Urinary bladder (tissue), 4 donors: ENCODE measurements at places on chromosomes 7 and 10. TPM values are rescaled to one million over a fixed set of nuclear protein-coding genes. Genes with fewer than 3 reads are reported as not detected.
A peak's percentile ranks its signal among the peaks of the same experiment; 100 is the strongest.

DNA sequence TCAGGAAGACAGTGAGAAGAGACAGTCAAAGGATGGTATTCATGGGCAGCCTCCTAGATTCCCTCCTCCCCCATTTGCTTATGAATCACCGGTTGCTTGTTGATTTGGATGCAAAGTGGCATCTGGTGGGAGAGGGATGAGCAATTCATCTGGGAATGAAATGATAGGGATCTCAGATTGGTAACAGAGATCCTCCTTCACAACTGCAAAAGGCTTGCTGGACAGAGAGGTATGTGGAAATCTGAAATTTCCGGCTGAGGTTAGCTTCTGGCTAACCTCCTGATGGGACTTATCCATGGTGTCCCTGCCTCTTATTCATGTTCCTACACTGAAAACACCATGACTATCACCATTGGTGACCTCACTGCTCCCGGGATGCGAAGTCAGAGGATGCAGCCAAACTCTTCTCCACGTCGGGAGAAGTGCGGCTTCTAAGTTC lies 48.4 kb upstream of the PODXL start:
- DNase-seq, result no peak

DNA sequence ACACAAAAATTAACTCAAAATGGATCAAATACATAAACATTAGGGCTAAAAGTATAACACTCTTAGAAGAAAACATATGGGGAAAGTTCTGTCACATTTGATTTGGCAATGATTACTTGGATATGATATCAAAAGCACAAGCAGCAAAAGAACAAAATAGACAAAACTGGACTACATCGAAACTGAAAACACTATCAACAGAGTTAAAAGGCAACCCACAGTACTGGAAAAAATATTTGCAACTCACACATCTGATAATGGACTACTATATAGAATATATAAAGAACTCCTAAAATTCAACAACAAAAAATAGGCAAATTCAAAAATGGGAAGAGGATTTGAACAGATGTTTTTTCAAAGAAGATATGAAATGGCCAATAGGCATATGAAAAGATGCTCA lies 51.0 kb downstream of the COA1 start:
- no peak for DNase-seq

- no peak for DNase-seq
These were observed 390.6 kb downstream of the SDK1 start for GRCh38 chr7:3691478-3692158.

GRCh38 chr7:131131746-131132431 lies 195.8 kb upstream of the MKLN1 start:
- no peak for DNase-seq

- no peak for DNase-seq
These were observed 284.9 kb downstream of the FGFR2 start for GRCh38 chr10:121313119-121313875.

- DNase-seq, result no peak
These were observed 2.1 kb downstream of the CPED1 start for GRCh38 chr7:120990468-120991118.

GRCh38 chr7:129741743-129742213 lies 130.3 kb downstream of the NRF1 start:
- DNase-seq, result no peak

- no peak for DNase-seq
These were observed 20.0 kb upstream of the TNS3 start for GRCh38 chr7:47601881-47602249.

DNA sequence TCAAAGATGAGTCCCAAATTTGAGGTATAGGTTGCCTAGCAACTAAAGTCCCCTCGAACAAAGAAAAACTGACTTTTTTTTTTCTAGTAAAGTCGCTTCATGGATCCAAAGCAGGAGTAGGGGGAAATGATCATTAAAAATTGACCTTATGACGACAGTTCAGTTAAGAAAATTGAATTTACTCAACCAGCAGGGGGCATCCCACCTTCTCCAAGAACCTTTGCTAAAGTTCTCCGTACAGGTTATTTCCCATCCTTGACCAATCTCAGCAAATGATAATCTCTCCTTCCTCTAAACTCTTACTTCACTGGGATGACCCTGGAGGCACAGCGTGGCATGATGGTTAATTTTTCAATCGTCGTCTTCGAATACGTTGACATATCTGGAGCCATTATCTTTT lies 228.3 kb downstream of the CALN1 start:
- DNase-seq, result no peak

GRCh38 chr7:85882335-85882734 lies 695.5 kb upstream of the SEMA3D start:
- no peak for DNase-seq

DNA sequence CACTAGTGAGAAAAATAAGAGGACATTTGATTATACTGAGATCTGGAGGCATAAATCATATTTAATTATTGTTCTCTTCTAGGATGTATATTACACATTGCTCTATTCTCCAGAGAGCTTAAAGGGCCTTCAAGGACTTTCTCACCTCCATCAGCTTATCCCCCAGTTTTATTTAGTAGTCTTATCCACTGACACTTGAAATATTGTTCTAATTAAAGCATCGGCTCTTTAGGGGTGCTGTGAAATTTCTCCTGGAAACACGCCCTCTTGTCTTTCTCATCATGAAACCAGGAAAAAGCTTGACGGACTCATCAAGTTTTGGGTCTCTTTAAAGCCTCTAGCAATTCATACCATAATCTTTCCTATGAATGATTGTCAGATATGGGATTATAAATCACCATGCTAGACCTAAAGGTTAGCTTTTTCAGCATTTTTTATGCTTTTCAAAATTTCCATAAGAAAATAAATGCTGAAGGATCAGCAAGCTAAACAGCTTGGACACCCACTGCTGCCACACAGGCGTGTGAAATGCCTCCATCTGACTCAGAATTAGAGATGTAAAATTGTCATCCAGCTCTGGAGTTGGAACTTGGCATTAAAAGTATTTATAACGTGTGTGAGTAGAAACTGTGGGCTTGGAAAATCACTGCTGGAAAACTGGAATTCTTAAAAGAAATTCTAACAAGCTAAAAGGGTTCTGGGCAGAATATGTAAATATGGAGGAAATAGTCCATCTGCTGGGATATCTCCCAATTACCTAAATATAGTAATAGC lies 216.3 kb downstream of the CHRM2 start:
- no peak for DNase-seq

GRCh38 chr10:17749890-17750289 lies 2.1 kb upstream of the TMEM236 start:
- DNase-seq, result no peak

GRCh38 chr7:77353407-77353721 lies 62.8 kb downstream of the GSAP start:
- no peak for DNase-seq

DNA sequence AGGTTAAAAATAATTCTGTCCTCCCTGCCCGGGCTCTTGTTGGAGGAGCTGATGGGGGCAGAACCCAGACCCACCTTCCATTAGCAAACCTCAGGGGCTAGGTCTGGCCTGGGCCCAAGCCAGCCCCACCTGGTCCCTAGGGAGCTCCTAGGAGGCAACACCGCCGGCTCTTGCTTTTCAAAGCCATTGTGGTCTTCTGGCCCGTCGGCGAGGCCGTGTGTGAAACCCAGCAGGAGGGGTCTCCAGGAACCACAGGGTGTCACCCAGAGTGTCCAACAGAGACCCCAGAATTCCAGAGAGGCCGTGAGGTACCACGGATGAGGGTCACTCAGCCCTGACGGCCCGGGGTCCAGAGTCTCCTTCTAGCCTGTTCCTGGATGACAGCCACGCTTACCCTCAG lies 16.6 kb upstream of the PDGFA start:
- no peak for DNase-seq

DNA sequence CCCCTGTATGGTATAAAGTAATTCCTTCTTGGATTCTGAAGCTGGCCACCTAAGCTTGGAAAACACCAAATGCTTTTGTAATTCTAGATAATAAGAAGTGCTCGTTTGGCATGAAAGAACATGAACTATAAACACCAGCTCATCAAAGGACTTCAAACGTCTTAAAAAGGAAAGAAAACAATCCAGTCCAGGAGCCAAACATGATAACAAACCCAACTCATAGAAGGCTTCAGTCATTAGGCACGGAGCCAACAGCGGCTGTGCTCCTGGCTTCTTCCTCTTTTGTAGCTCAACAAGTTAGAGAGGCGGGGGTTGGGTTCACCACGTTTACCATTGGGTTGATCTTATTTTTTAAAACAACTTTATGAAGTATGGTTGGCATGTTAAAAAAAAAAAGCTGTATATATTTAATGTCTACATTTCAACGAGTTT lies 56.4 kb upstream of the ECHDC3 start:
- DNase-seq, result peak; percentile 74

DNA sequence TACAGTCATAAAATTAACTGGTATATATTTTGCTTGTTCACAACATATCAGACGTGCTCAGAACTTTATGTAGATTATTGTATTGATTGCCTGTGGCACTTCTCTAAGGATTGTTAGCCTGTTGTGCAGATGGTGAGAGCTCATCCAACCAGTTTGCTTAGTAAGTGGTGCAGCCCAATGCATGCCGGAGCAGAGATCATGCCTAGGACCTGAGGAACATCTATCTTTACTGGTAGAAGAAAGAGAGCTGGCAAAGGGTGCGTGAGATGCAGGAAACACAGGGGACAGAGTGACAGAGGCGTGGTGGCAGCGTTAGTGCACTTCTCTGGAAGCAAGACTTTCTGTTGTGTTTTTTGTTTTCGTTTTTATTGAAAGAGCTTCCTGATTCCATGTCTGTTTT lies 35.9 kb downstream of the CCM2 start:
- no peak for DNase-seq

- DNase-seq, result no peak
These were observed 51.3 kb downstream of the NEURL1 start for GRCh38 chr10:103544657-103545310.

DNA sequence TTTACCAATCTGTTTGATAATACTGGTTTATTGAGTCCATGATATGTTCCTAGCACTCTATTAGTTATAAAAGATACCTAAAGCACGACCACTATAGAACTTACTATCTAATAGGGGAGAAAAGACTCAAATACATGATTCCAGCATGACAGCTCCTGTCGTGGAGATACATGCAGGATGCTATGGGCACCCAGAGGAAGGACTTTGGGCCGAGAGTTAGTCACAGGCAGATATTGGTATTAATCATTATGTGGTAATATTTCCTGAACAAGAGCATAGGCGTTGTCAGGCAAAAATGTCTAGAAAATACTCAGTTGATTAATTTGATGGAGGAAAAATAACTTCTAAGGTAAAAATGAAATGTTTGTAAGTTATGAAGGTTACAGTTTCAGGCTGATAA lies 31.8 kb downstream of the CNNM2 start:
- no peak for DNase-seq

DNA sequence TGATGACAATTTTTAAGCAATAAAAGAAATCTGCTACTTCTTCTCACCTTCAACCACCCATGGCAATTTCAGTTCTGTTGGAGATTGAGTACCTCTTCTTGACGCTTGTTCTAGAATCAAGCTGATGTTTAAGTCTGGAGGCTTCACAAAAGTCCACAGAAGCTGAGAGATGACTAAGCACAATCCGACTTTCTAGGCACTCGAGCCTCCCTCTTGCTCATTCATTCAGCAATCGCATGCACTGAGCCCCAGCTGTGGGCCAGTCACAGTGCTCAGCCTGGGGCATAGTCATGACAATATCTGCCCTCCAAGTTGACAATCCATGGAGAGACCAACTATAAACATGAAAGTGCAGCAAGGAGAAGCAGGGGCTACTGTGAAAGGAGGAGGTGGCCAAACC lies 103.2 kb downstream of the IPMK start:
- no peak for DNase-seq

DNA sequence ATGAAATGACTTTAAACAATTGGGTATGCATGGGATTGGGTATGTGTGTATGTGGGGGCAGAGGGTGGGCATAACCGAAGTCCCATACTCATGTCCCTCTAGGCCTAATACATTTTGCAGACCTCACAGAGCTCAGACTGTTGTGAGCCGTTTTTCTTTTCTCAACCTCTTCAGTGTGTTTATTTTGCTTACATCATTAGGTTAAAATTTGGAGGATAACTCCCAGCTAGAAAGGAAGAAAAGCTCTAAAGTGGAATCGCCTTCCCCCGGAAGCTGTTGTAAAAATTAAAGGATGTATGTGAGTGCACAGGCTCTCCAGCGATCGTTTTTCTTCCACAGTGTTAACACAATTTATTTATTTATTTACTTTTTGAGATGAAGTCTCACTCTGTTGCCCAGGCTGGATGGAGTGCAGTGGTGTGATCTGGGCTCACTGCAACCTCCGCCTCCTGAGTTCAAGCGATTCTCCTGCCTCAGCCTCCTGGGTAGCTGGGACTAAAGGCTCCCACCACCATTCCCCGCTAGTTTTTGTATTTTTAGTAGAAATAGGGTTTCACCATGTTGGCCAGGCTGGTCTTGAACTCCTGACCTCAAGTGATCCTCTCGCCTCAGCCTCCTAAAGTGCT lies 1.5 kb upstream of the H2AZ2 start:
- no peak for DNase-seq

DNA sequence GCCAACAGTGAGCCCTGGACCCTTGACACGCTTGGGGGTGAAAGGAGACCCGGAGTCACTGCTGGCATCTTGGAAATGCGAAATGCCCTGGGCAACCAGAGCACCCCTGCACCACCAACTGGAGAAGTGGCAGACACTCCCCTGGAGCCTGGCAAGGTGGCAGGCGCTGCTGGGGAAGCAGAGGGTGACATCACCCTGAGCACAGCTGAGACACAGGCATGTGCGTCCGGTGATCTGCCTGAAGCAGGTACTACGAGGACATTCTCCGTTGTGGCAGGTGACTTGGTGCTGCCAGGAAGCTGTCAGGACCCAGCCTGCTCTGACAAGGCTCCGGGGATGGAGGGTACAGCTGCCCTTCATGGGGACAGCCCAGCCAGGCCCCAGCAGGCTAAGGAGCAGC lies 98.5 kb downstream of the TACC2 start:
- no peak for DNase-seq

DNA sequence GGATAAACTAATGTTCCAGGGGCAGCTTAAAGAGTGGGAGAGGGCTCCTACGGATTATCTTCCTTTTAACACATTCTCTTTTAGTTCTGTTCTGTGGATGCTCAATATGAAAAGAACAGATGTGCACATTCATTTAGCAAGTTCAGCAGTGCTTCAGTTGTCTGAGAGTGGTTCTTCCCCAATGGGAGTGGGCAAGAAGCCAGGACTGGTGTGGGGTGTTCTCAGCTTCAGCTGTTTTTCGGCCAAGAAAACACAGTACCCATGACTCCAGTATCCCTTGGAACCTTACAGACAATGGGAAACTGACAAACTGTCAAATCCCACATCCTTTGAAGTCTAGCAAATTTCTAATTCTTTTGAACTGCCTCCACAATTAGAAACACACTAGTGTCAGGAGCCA lies 71.5 kb upstream of the LRRC17 start:
- DNase-seq, result peak; percentile 29

GRCh38 chr10:97444212-97444611 lies 1.6 kb downstream of the EXOSC1 start:
- DNase-seq, result no peak

GRCh38 chr7:25780904-25781303 lies 371.1 kb upstream of the NFE2L3 start:
- DNase-seq, result no peak

Gene FGFBP3
- polyA plus RNA-seq, result 1.6 TPM

Gene TCTN3
- 27.5 TPM for polyA plus RNA-seq

Gene AGBL3
- 1.4 TPM for polyA plus RNA-seq

Gene DNAAF5
- polyA plus RNA-seq, result 20.9 TPM

Gene VSTM4
- polyA plus RNA-seq, result 18.7 TPM

Gene SRGN
- 205 TPM for polyA plus RNA-seq

Gene TMEM225B
- 1.1 TPM for polyA plus RNA-seq

Gene MLXIPL
- polyA plus RNA-seq, result 4.1 TPM

Gene PSD
- 276 TPM for polyA plus RNA-seq

Gene MCU
- 17.6 TPM for polyA plus RNA-seq
